ENCODE measurements at places on chromosomes 1 and 21.
A peak's percentile ranks its signal among the peaks of the same experiment; 100 is the strongest.

DNA sequence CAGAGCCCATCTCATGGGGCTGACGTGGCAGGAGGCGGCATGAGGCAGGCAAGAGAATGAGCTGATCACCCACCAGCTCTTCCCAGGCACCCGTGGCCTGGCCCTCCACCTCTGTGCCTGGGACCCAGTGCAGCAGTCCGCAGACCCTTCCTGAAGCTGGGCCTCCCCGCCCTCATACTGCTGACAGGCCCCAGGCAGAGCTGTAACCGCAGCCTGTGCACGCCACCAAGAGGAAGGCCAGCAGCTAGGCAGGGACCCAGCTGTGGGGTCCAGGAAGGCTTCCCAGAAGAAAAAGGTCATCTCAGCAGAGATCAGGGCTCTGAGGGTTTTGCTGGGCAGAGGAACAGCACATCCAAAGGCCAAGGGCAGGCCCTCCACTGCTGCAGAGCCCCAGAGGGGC, 9.8 kb upstream of the MTFR1L start:
- no peak for DNase-seq

- DNase-seq, result no peak
These were observed 49.1 kb downstream of the TRPM2 start for GRCh38 chr21:44402323-44403105.

DNA sequence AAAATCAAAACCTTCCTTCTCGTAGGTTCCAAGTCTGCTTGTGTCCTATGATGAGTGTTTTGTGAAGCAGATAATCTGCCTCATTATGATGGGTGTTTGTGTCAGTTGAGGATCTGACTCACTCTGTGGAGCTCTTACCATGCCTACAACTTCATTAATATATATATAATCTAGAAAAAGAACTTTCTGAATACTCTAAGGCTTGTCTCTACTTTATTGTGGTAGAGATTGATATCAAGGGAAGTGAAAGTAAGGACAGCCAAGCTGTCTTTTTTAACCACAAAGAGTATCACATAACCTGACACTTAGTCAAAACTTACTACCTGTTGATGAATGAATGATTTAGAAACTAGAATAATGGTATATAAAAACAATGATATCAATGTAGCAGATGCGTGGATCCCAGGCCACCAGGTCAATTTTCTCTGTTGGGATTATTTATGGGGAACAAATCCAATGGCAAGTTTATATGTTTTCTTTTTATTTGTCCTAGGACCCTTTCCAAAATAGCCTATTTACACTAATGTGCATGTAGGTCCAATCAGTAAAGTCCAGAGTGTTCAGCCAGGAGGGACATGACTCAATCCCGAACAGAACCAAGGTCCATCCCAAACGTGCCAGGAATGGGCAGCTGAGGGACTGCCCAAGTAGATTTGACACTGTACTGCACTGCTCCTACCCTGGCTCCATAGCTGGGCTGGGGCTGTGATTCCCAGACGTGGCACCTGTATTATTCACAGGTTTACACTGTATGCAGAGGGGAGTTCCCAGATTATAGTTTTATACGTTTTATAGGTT, 182.3 kb upstream of the GREM2 start:
- DNase-seq, result no peak

GRCh38 chr1:206006946-206007345, 3.8 kb upstream of the RAB7B start:
- no peak for DNase-seq

DNA sequence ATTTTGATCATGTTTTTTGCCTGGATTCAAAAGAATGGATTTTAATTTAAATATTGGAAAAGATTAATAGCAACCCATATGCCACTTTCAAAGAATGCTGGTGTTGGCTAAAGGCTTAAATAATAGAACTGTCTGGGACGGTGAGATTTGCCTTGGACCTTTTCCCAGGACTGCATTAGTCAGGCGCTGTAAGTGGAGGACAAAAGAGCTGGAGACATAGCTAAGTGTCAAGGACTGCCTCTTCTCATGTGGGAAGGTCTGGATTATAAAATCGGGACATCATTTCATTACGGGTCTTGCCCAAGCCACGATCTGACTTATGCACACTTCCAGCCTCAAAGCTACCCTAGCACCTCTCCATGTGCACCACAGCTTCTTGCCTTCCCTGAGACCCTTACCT, 458.5 kb upstream of the DEPDC1 start:
- no peak for DNase-seq

DNA sequence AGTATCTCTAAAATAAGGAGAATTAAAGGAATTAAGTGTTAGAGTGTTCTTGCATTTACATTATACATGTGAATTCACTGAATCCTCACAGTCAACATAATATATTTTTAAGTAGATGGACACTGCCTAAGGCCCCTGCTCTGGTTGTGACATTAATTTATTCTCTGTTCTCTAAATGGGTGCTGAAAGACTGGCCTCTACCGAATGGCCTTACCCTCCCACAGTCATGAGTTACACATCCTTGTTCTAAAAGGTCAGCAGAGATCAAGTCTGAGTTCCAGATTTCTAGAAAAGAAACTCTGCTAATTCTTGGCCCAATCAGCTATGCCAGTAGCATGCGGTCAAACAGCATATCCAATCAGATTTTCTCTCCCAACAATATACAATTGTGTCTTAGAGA, 193.2 kb downstream of the TM2D1 start:
- no peak for DNase-seq

- DNase-seq, result no peak
These were observed 1.3 kb downstream of the GPR3 start for GRCh38 chr1:27393641-27394281.

DNA sequence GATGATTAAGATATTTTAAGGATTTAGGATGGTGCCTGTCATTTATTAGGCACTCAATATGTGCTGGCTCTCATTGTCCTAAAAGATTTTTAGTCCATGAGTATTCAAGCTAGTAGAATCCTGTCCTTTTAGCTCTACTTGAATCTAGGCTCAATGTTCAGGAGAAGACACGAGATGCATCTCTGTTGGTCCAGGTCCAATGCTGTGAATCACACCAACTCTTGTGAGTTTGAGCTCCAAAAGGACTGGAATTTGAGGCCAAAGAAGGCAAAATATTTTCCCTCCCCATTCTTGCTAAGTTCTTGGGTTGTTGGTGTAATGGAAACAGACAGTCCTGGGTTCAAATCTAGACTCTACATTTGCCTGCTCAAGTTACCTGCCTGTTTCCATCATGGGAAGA, 1.4 kb upstream of the PODN start:
- DNase-seq, result no peak

DNA sequence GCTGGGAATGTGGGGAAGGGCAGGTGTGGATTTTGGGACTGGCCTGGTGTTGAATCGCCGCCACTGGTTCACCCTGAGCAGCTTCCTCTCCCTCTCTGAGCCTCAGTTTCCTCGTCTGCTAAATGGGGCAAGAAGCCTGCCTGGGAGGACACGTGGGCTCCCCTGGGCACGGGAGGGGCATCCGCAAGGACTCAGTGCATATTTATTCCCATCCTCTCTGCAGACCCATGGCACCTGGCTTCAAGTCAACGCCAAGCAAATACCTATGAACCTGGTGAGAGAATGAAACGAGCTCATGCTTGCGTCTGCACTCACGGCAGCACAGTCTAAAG, 234.4 kb downstream of the PTPRU start:
- no peak for DNase-seq

DNA sequence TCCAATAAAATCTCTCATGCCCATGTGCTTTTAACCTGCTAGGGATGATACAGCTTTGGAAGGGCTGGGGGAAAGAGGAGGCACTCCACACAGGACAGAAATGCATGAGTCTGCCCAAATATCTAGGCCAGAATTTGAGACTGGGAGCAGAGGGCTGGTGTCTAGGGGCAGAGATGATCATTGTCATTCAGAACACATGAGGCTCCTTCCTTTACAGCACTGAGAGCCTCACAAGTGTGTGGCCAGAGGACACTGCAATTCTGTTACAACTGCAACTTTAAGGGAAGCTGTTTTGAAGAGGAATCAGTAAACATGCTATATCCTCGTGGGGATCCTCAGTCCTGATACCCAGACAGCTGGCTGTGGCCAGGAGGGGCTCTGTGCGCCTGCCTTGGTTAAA, 541.3 kb downstream of the OMA1 start:
- DNase-seq, result no peak

- DNase-seq, result peak; percentile 65
These were observed 514.7 kb downstream of the PLPP3 start for GRCh38 chr1:56064705-56065104.

DNA sequence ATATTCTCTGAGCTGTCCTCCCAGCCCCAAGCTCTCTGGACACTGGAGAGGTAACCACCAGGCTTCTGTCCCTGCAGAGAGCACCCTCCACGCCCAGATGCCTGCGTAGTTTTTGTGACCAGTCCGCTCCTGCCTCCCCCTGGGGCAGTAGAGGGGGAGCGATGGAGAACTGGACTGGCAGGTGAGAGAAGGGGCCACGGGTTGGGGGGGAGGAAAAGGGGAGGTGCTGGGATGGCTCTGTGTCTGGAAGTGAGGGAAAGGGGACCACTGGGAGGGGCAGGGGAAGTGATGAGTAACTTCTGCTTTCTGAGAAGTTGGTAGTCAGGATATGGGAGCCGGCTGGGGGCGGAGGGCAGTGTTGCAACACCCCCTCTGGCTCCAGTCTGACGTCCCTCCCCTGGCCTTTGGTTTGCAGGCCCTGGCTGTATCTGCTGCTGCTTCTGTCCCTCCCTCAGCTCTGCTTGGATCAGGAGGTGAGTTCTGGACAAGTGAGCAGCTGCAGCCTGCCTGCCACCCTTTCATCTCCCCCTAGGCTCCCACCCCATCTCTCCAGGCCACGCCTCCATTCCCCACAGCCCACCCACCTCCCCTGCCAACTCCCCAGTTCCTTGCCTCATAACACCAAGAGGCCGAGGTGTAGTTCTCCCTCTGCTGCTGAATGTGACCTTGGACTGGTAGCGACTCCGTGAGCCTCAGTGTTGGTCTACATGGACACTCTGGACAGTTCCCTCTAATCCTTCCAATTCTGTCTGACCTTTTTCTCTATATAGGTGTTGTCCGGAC, 3.1 kb downstream of the ADAMTSL4 start:
- DNase-seq, result no peak

- DNase-seq, result no peak
These were observed 40.3 kb upstream of the CCDC190 start for GRCh38 chr1:162901243-162901642.

DNA sequence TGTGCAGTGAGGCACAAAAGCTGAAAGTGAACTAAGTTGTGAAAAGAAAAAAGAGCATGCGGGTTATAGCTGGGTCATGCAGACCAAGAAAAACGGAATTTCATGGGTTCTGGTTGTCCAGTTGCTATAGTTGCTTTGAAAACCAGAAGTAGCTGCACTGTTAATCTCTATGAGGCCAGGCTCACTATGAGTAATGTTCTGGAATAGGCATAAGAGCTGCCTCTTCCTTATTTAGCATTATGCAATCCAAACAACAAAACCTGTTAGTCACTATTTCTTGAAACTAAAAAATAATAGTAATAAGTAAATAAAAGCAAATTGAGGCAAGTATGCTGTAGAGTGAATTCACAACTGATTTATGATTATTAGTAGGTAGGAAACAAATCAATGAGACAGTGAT, 1383.7 kb downstream of the MRPL39 start:
- DNase-seq, result no peak

DNA sequence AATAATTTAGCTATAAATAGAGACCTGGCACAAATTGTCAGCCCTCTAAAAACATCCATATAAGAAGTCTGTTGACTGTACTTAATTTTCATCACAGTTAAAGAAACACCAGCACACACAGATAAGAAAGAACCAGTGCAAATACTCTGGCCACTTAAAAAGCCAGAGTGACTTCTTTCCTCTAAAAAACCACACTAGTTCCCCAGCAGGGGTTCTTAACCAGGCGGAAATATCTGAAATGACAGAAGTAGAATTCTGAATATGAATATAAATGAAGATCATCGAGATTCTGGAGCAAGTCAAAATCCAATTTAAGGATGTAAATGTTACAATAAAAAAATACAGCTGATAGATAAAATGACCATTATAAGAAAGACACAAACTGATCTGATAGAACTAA, 870.6 kb upstream of the ADGRL4 start:
- DNase-seq, result no peak

GRCh38 chr1:9651565-9652378, at the start of gene PIK3CD:
PIK3CD (plus strand) TSS chr1:9651731; CDS start chr1:9710456, 58,725 bp downstream.
- DNase-seq, result no peak

DNA sequence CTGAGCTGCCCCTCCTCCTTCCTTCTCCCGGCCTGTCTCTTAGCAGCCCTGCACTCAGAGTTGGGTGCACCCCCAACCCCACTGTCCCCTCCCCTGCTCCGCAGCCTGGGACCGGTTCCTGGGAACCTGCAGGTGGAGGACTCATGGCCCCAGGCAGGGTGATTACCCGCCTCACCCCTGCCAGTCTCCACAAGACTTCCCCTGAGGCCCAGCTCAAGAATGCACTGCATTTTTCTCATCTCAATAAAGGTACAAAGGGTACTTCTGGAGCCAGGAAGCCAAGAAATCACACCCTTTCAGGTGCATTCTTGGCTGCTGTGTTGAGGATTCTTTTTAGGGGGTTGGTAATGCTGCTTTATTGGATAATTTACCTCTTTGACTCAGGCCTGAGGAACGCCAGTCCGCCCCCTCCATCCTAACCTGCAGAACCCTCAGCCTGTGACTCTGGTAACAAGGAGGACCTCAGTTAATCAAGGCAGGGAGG, 126.3 kb upstream of the TMPRSS2 start:
- no peak for DNase-seq

DNA sequence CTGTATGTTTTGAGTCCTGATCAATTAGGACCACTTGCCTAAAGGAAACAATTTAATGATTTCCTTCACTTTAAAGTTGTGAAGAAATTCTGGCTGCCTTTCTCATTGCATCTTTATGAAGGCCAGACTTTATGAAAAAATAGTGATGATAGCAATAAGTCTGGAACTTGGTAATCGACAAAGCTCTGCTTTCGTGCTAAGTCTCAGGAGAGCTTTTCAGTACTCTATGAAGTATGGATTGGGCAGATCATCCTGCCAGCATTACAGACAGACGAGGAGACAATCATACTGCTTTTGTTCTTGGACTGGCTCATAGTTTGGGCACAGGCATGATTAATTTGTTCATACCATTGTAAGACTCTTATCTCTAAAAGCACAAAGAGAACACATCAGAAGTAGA, 45.5 kb upstream of the KCNJ15 start:
- no peak for DNase-seq

DNA sequence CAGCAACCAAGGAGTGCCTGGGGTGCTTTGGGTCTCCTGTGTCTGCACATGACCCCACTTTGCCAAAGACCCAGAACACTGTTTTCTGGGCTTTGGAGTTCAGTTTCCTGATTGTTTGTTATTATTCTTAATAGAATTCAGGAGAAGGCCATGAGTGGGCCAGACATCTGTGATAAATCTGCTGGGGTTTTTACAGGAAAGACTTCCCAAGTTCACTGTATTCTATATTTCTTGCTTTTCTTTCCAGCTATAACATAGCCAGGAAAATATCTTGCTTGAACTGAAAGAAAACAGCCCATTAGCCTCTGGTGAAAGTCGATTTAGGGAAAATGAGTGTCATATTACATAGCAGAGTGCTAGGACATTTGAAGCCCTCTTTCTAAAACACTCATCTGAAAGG, 345.1 kb upstream of the USP24 start:
- no peak for DNase-seq

- DNase-seq, result no peak
These were observed at the start of gene CNKSR1 for GRCh38 chr1:26177182-26177684. CNKSR1 (plus strand) TSS chr1:26177491; CDS start chr1:26177548, 57 bp downstream.

Measured in HS-27A (cell line).